Gastrocnemius medialis (tissue), 4 donors: ENCODE measurements at places on chromosomes 1 and 21. TPM values are rescaled to one million over a fixed set of nuclear protein-coding genes. Genes with fewer than 3 reads are reported as not detected.
A peak's percentile ranks its signal among the peaks of the same experiment; 100 is the strongest.

PERM1 gene
- total RNA-seq, result 85.3 TPM

- no peak overlapping the region for H3K27ac ChIP-seq
- no peak for DNase-seq
- H3K27me3 ChIP-seq, result no peaks in the 10 kb centered on the region
- no peaks in the 10 kb centered on the region for H3K4me1 ChIP-seq
Measured at GRCh38 chr1:153513023-153513422, 22.8 kb downstream of the S100A6 start.

GRCh38 chr1:113369040-113369439 lies 21.3 kb upstream of the MAGI3 start:
- no peak overlapping the region for H3K27ac ChIP-seq
- H3K36me3 ChIP-seq, result no peaks in the 10 kb centered on the region
- H3K4me1 ChIP-seq, result no peaks in the 10 kb centered on the region
- no peaks in the 10 kb centered on the region for H3K27me3 ChIP-seq

- no peak overlapping the region for H3K27ac ChIP-seq
- no peak overlapping the region for H3K4me3 ChIP-seq
- H3K4me1 ChIP-seq, result no peaks in the 10 kb centered on the region
- no peak for DNase-seq
- H3K27me3 ChIP-seq, result no peaks in the 10 kb centered on the region
Measured at GRCh38 chr1:197319631-197320030, 51.6 kb downstream of the CRB1 start.

DNA sequence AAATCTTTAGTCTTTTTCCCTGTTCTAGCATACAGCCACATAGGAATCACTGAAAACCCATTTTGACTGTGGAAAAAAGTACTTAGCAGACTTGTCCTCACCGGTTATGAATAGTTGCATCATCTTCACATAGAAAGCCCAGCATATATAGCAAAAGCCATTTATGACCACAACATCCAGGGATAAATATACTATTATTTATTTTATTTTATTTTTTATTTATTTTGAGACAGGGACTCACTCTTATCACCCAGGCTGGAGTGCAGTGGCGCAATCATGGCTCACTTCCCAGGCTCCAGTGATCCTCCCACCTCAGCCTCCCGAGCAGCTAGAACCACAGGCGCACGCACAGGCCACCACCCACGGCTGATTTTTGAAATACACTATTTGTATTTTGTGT lies 175.3 kb downstream of the GALNT2 start:
- no peak overlapping the region for H3K4me3 ChIP-seq
- H3K4me1 ChIP-seq, result no peaks in the 10 kb centered on the region
- DNase-seq, result no peak
- H3K27me3 ChIP-seq, result no peaks in the 10 kb centered on the region

DNA sequence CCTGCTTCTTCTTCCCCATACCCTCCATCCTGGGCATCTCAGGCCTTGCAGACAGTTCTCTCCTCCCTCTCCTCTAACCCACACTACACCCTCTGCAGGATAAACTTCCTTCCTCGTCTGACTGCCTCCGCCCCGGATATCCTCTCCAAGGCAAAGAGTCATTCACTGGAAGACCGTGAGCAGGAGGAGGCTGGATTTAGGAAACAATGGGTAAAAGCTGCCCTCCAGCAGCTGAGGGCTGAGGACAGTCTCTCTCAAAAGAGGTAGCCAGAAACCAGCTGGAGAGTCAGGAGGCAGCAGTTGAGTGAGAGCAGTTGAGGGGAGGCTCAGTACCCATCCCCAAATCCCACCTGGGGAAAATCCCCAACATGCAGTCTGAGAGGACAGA lies 1.4 kb downstream of the CSRP1 start:
- H3K4me3 ChIP-seq, result peak overlapping the region; percentile 64
- H3K4me1 ChIP-seq, result peaks cover 13% of the 10 kb centered on the region
- H3K27me3 ChIP-seq, result no peaks in the 10 kb centered on the region
- peak overlapping the region; percentile 80 for H3K27ac ChIP-seq
- H3K36me3 ChIP-seq, result no peaks in the 10 kb centered on the region
- DNase-seq, result no peak

DNA sequence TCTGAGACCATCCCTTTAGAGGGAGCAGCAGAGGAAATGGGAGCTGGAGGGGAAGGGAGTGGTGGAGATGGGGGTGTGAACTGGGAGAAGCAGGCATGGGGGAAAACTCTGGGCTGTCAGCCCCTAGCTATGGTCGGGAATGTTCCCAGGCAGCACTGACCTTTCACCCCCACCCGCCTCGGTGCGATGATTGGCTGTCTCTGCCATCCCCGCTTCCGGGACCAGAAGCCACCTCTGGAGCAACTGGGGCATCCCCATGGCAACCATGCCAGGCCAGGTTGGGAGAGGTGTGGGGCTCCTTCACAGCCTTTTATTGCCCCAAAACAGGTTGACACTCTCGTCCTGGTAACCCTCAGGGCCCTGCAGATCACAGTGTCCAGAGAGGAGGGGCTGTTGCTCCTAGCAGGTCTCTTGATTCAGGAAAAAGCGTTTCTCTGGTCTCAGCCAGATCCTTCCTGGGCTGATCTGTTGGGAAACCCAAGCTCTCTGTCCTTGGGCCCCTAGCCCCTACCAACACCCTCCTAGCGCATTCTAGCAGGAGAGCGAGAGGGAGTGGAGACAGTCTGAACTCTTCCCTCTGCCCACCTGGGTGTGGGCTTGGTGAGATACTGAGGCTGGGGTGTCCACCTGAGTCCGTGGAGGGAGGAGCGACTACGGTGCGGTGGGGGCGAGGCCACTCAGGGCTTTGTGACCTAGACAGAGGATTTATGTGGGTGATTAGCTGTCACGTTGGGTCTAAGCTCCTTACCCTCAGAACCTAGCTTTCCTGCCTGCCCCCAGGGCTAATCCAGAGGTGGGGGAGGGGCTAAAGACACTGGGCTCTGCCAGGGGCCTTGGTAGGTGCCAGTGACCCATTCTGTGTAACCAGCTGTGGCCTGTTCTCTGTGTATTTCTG lies 12.2 kb upstream of the SLC6A9 start:
- no peak for DNase-seq
- H3K27me3 ChIP-seq, result no peaks in the 10 kb centered on the region
- no peak overlapping the region for H3K27ac ChIP-seq

DNA sequence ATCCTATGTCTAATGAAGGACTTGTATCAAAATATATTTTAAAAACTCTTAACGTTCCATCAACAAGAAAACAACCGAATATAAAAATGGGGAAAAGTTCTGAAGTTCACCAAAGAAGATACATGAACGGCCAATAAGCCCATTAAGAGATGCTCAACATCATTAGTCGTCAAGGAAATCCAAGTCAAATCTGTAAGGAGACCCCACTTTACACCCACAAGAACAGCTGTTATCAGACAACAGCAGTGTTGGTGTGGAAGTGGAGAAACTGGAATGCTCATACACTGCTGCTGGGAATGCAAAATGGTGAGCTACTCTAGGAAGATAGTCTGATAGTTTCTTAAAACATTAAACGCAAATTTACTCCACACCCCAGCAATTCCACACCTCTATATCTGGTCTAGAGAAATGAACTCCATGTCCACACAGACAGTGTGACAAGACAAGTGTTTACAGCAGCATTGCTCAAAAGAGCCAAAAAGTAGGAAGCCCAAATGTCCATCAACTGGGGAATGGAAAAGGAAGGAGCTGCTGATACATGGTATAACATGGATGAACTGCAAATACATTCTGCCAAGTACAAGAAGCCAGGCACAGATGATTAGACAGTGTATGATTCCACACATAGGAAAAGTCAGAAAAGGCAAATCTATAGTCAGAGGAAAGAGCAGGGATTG lies 18.5 kb downstream of the UBE2G2 start:
- H3K27me3 ChIP-seq, result no peaks in the 10 kb centered on the region
- no peak overlapping the region for H3K27ac ChIP-seq
- no peak overlapping the region for H3K4me3 ChIP-seq

DNA sequence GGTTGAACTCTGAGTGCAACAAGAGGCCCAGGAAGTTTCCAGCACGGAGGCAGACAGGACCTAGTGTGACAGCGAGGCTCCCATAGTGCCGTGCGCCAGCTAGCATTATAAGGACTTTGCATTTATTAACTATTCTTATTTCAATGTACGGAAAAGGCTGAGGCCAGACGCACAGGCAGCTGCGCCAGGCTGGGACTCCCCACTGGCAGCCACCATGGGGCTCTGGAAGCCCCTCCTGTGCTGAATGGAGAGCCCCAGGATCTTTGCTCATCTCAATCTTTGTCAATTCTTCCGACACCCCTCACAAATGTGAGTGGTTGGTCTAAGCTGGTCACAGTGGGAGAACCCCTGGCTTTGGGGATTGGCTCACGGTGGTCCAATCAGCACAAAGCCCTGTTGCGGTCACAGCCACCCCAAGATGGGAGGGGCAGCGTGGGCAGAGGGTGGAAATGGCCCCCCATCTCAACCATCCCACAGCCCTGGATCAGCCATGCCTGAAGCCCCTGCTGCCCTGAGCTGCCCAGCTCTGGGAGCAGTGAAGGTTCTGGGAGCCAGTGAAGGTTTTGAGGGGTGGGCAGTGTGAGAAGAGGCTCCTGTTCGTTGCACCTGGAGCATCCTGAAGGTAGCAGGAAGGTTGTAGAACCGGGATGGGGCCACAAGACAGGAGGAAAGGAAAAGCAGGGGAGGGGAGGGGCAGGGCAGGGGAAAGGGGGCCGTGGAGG lies 59.5 kb upstream of the ADARB1 start:
- H3K27ac ChIP-seq, result no peak overlapping the region
- H3K4me1 ChIP-seq, result no peaks in the 10 kb centered on the region
- DNase-seq, result no peak
- no peak overlapping the region for H3K4me3 ChIP-seq
- H3K36me3 ChIP-seq, result no peaks in the 10 kb centered on the region
- H3K27me3 ChIP-seq, result no peaks in the 10 kb centered on the region

GRCh38 chr21:46040707-46041106 lies 57.2 kb upstream of the COL6A2 start:
- no peaks in the 10 kb centered on the region for H3K4me1 ChIP-seq
- no peak for DNase-seq
- no peak overlapping the region for H3K27ac ChIP-seq
- H3K36me3 ChIP-seq, result no peaks in the 10 kb centered on the region

GRCh38 chr1:24491577-24492360 lies 10.9 kb upstream of the RCAN3 start:
- no peak overlapping the region for H3K27ac ChIP-seq
- H3K4me1 ChIP-seq, result no peaks in the 10 kb centered on the region
- no peak for DNase-seq
- H3K27me3 ChIP-seq, result peaks cover 17% of the 10 kb centered on the region

DNA sequence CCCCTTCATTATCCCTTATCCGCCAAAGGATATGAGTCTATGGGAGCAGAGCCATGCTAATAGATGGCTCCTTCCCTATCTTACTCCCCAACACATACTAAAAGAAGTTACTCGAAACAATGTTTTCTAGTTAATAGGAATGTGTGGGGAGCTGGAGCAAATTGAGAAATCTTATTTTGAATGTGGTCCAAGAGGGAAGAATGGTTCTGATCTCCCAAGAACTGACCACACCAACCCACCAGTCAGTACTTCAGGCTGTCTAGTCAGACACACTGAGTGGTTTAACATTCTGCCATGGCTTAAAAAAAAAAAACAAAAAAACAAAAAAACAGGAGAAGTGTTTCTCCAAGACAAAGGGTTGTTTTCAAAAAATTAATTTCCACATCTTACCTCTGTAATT lies 31.5 kb upstream of the DNASE2B start:
- H3K4me3 ChIP-seq, result no peak overlapping the region
- no peaks in the 10 kb centered on the region for H3K27me3 ChIP-seq
- peaks cover 33% of the 10 kb centered on the region for H3K4me1 ChIP-seq
- no peaks in the 10 kb centered on the region for H3K36me3 ChIP-seq
- peak overlapping the region; percentile 23 for H3K27ac ChIP-seq
- DNase-seq, result no peak

GRCh38 chr1:53644909-53645689 lies 93.9 kb downstream of the GLIS1 start:
- no peaks in the 10 kb centered on the region for H3K4me1 ChIP-seq
- DNase-seq, result no peak
- no peaks in the 10 kb centered on the region for H3K27me3 ChIP-seq

DNA sequence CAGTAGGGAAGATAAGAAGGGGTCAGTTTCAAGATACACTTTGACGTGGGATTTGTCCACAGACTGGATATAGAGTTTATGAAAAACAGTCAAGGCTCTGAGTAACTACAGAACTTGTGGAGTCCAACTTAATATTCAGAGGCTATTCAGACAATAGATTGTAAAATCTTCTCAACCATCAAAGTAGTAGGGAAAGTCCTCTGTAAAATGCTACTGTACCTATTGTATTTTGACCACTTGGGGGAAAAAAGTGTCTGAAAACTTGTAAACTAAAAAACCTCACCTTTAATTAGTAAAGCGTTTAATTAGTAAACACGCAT lies 10.5 kb downstream of the PTP4A2 start:
- no peaks in the 10 kb centered on the region for H3K27me3 ChIP-seq
- H3K36me3 ChIP-seq, result no peaks in the 10 kb centered on the region
- DNase-seq, result no peak
- peaks cover 94% of the 10 kb centered on the region for H3K4me1 ChIP-seq
- no peak overlapping the region for H3K4me3 ChIP-seq
